Smooth muscle cell of trachea (primary cell): ENCODE measurements at places on chromosomes 12 and 14. TPM values are rescaled to one million over a fixed set of nuclear protein-coding genes. Genes with fewer than 3 reads are reported as not detected.

The HOXC6 gene
- total RNA-seq = under 0.01 TPM in 2 replicates

The TCL1B gene
- total RNA-seq = not detected in 2 replicates

The LPAR5 gene
- total RNA-seq = not detected in 2 replicates

The SMCO2 gene
- 0.15 and 0.17 TPM in 2 replicates for total RNA-seq

The NYNRIN gene
- total RNA-seq = 20.4 and 42.7 TPM in 2 replicates

The ENDOU gene
- total RNA-seq = 0.17 and 0.29 TPM in 2 replicates

The VRTN gene
- not detected in 2 replicates for total RNA-seq

The KLHL42 gene
- total RNA-seq = 15.9 and 29.1 TPM in 2 replicates

The SAMD4A gene
- total RNA-seq = 31.7 and 45.2 TPM in 2 replicates

The SLC38A6 gene
- total RNA-seq = 120 and 126 TPM in 2 replicates

The SYCP3 gene
- 0.17 TPM in 1 of 2 replicates, not detected in the other for total RNA-seq

The SLC17A8 gene
- total RNA-seq = not detected in 2 replicates
